ENCODE measurements at places on chromosomes 13 and 19.

DNA sequence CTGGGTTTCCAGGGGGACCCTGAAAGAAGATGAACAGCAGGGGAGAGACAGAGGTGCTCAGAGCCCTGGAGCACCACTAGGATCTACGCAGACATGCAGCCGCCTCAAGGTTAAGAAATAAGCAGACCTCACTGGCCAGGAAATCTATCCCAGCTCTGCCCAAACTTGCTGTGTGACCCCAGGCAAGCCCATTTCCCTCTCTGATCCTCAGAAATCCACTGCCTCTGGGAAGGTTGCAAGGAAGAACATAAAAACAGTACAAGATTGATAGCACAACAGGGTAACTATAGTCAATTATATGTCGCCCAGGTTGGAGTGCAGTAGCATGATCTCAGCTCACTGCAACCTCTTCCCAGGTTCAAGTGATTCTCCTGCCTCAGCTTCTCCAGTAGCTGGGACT lies 20.8 kb downstream of the COL5A3 start:
- DNase-seq, result no peak

- peak; percentile 95 for DNase-seq
These were observed at the start of gene SAE1 for GRCh38 chr19:47130589-47131227. Gene SAE1 (plus strand): TSS chr19:47130835. CDS start chr19:47130931, 96 bp downstream.

GRCh38 chr19:4278010-4278409 lies 1.1 kb upstream of the SHD start:
- DNase-seq, result no peak

DNA sequence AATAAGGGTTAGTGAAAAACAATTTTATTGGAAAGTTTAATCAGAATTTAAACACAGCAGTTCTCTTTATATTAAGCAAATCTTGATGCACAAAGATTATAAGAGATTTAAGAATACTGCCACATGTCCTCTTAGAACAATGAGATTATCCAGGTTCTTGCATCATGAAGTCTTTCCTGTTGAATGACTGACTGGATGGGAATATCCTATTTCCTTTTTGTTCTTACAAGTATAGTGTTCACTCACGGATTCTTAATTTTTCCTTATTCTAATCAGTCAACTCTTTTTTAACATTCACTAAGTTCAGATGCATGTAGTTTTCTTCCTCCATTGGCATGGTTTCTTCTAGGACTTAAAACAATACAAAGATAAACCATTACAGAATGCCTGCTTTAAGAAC lies 10.1 kb downstream of the URI1 start:
- DNase-seq, result no peak

- peak; percentile 27 for DNase-seq
These were observed 51.9 kb upstream of the C1QTNF9B start for GRCh38 chr13:23949200-23949599.

- DNase-seq, result no peak
These were observed 66.5 kb downstream of the COL4A2 start for GRCh38 chr13:110373617-110374016.

Data from thyroid gland (tissue), 4 donors.